HCEC 1CT (cell line): ENCODE measurements at places on chromosomes 12 and 14.

DNA sequence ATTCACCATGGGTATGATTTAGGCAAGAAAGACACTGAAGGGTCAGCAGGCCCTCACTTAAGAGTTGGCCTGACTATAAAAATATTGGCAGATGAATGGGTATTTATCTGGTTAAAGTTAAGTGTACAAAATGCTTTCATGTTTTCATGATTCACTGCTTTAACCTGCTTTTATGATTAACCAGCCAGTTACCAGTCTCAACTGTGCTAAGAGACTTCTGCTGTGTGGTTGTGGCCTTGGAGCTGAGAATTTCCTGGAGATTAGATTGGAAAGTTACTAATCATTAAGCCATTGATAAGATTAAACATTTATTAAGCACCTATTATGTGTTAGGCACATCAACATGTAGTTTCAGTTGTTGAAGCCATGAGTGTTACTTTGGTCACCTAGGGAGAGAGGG lies 68.9 kb downstream of the RASSF8 start:
- DNase-seq = no peak

- DNase-seq = no peak
Observed at GRCh38 chr14:22332686-22333421, 256.2 kb downstream of the DAD1 start.

DNA sequence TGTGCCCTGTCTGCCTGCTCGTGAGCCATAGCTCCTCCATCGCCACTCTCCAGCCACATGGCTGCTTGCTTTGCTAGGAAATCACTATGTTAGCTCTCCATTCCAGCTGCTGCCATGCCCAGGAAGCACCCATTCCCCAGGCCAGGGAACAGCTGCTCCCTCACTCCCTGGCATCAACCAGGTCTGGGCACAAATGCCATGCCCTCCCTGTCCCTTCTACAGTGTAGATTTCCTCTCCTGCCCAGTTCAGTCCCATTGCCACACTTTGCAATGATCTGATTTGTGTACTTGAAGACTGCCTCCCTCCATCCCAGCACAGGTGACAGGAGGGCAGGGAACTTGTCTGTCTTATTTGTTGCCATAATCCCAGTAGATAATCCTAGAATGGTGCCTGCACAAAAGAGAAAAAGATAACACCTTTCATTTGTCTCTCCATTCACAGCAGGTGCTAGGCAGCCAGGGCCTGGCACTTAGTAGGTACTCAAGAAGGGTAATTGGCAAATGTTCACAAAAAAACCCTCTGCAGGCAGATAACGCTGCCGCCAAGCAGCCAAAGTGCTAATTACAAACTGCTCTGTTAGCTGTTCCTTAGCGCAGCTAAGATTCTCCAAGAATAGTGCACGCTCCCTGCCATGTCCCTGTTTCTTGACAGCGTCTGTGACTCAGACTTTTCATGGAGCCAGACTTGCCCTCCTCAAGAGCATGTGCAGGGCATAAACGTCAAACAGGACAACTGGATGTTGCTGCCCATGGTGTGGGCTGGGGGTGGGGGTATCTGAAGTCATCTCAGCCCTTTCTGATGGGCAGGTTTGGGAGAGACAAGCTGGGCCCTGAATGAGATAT lies 69.1 kb downstream of the ARL6IP4 start:
- no peak for DNase-seq

GRCh38 chr12:124454735-124455134 lies 112.7 kb downstream of the NCOR2 start:
- DNase-seq = peak; percentile 34

GRCh38 chr12:127205781-127206555 lies 1061.0 kb upstream of the TMEM132C start:
- no peak for DNase-seq

DNA sequence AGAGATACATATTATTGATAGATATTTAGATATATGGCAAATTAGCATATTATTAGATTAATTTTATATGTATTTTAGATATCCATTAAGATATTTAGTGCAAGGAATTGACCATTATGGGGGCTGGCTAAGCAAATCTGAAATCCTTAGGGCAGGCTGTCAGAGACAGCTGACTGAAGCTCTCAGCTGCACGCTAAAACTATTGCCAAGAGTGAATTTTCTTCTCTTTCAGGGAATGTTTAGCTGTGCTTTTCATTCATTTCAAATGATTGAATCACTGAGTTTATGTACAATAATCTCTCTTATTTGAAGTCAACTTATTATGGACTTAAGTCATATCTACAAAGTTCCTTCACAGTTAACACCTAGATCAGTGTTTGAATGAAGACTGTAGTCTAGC lies 566.5 kb downstream of the LRFN5 start:
- no peak for DNase-seq

- no peak for DNase-seq
Observed at GRCh38 chr12:29187756-29188155, 38.7 kb downstream of the FAR2 start.
